ENCODE measurements at places on chromosomes 5 and 9.

DNA sequence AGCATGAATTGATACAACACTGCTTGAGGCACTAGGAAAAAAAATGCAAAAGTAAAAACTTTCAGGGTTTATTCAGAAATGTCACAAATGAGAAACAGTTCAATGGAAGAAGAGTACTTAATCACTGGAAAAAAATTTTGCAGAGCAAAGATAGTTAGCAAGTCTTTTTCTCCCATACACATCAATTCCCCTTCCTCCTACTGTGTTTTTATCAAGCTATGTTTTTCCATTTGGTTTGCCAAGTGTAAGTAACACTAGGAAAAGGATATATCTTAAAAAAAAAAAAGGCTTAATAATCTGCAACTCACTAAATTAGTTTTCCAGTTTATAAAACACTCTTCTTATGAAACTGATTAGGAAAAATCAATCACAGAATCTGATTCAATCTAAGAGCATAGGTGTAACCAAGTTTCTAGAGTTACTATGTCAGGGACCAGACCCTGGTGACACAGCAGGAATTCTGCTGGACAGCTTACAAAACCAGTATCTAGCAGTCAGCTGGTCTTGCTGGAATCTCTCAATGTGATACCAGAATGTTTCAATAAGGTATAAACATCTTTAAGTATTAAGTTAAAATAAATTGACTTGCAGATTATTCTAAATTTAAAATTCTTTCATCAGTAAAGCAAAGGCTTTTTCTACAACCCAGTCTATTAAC, 34.7 kb downstream of the RNF145 start:
- DNase-seq: no peak

GRCh38 chr9:131732061-131732526, 7.8 kb downstream of the RAPGEF1 start:
- no peak for DNase-seq

DNA sequence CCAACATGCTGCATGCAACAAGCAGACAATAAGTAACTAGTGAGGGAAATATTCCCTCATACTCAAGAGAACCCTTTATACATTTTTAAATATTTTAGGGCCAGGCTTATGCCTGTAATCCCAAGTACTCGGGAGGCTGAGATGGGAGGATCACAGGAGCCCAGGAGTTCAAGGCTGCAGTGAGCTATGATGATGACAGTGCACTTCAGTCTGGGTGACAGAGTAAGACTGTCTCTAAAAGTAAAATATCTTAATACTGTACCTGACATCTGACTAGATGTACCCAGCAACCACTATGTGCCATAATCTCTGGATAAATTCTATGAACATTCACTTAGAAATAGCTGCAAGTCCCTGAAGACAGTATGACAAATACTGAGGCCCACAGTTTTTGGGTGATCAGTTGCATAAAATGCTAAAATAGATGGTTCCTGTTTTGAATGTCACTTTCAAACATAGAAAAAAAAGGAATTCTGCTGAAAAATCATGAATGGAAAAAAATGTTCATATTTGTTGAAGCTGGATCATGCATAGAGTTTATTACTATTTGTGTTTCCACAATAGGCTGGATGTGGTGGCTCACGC, 2.0 kb upstream of the C5orf15 start:
- DNase-seq: no peak

DNA sequence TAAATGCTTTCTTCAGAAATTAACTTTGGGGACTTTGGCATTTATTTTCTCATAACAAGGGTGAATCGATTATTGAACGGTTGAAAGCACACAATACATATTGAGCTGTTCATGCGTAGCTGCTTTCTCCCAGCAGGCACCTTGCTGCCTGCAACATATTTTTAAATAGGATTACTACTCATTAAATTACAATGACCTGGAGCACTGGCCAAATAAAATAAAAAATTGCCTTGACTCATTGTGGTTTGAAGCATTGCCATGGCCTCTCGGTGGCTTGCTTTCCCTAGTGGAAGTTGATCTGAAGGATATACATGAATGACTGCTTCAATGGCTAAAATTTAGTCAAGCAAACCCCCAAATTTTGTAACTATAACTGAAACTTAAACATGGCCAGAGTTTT, 181.6 kb upstream of the NUDT12 start:
- DNase-seq: no peak

- DNase-seq: no peak
Observed at GRCh38 chr5:132277256-132277655, 16.9 kb upstream of the SLC22A4 start.

DNA sequence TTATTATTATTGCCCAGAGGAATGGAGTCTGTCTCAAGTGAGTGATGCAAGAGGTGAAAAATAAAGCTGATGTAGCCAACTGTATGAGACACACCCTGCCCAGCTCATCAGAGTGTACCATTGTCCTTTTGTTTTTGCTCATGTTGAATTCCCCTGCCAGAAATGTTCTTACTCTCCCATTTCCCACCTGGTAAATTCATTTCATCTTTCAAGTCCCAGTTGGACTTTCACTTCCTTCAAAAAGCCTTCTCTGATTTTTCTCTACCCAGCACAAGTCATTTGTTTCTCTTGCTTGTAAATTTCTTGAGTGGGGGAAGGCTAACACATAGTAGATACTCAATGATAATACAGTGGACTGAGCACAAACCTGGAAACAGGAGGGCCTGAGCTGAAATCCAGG, 394.5 kb upstream of the ZNF462 start:
- DNase-seq: no peak

- no peak for DNase-seq
Observed at GRCh38 chr5:89930591-89931392, 478.8 kb downstream of the CETN3 start.

GRCh38 chr9:6215562-6215961, at the start of gene IL33:
IL33 (plus strand) TSS chr9:6215807; CDS start chr9:6241695, 25,888 bp downstream.
- DNase-seq: no peak

DNA sequence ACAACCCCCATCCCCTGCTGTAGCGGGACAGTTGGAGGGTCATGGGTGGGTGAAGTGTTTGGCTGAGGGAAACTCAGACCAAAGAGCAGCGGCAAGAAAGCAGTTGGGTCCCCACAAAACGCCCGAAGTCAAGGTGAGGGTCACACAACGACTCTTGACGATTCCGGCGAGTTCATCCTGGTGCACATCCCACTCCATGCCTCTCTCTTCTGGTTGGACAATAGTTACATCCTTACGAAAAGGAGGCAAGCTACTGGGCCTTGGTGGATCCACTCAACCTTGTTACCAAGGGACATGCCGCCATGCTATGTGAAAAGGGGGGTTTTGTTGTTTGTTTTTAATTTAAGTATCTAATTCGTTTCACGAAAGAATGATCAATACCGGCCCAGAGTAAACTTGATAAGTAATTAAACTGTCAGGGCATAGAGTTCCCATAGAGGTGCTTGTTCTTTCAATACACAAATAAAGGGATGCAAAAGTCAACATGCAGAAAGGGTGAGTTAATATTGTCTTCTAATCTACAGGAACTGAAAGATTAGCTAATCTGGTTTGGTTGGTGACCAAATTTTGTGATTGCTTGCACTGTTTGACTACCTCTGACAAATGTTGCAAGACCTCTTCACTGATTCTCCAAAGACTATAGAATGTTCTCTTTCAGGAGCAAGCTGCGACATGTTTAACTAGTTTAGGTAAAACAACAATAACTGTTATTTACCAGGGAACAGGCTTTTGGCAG, 732 bp upstream of the SMIM15 start:
- DNase-seq: no peak

GRCh38 chr9:91491624-91492023, 68.0 kb upstream of the NFIL3 start:
- DNase-seq: no peak

GRCh38 chr5:172797771-172798191, 26.8 kb upstream of the DUSP1 start:
- no peak for DNase-seq

DNA sequence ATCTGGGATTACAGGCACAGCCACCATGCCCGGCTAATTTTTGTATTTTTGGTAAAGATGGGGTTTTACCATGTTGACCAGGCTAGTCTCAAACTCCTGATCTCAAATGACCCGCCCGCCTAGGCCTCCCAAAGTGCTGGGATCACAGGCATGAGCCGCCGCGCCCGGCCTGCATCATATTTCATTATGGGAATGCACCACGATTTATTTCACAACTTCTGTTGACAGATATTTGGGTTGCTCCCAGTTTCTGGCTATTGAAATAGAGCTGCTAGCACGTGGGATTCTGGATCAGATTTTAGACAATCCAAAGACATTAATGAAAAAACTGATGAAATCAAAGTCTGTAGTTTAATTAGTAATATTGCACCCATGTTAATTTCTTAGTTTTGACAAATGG, 48.4 kb upstream of the FUBP3 start:
- DNase-seq: no peak

DNA sequence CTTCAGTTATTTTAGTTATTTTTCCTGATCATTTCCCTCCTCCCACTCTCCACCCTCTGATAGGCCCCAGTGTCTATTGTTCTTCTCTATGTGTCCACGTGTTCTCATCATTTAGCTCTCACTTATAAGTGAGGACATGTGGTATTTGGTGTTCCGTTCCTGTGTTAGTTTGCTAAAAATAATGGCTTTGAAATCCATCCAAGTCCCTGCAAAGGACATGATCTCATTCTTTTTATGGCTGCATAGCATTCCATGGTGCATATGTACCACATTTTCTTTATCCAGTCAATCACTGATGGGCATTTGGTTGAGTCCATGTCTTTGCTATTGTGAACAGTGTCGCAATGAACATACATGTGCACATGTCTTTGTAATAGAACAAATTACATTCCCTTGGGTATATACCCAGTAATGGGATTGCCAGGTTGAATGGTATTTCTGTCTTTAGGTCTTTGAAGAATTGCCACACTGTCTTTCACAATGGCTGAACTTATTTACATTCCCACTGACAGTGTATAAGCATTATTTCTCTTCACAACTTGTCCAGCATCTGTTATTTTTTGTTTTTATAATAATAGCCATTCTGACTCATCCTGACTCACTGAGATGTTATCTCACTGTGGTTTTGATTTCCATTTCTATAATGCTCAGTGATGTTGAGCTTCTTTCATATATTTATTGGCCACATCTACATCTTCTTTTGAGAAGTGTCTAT, 17.2 kb upstream of the DIRAS2 start:
- no peak for DNase-seq

DNA sequence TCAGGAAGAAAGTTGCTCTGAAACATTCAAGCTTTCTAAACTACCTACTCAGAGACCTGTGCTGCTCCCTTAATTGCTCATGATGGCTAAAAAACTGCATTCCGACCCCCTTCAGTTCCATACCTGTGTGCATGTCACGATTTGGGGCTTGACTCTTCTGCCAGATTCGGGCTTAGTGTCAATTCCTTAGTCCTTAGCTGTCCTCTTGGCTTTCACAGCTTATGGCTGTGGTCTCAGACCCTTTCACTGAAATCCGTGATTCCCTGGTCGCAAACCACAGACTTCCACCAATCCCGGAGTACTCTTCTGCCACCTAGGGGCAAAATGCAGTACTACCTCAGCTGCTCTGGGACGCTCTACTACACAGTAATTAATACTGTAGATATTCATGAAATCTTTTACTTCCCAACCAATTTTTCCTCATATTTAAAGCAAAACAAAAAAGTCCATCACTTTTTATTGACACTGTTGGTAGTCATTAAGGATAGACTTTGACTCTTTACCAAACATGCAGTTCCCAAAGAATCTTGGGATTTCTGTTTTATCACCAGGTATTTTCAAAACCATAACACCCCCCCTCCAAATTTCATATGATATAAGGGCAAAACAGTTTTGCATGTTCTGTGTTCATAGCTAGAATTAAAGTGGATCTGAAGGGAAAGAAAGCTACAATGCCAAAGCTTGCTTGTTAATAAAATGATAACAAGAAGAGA, 617.4 kb downstream of the SLCO4C1 start:
- DNase-seq: no peak

- DNase-seq: no peak
Observed at GRCh38 chr9:96559339-96559943, 60.2 kb downstream of the CDC14B start.

DNA sequence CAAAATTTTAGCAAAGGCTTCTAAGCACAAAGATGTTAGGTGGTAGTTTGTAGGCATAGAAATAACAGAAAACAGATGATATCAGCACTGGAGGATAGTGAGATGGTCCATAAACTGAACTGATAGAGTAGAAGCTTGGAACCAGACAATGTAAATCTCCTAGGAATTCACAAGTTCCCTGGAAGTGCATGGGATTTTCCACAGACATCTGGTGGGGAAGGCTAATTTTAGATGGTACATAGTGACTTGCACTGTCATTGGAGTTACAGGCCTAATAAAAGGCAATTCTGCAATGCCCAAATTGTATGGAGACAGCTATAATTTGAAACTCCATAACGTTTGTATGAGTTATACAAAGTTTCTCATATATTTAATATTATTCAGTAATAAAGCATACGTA, 653.0 kb upstream of the MEF2C start:
- DNase-seq: no peak

GRCh38 chr9:91421971-91422757, 1.5 kb downstream of the NFIL3 start:
- DNase-seq: no peak

DNA sequence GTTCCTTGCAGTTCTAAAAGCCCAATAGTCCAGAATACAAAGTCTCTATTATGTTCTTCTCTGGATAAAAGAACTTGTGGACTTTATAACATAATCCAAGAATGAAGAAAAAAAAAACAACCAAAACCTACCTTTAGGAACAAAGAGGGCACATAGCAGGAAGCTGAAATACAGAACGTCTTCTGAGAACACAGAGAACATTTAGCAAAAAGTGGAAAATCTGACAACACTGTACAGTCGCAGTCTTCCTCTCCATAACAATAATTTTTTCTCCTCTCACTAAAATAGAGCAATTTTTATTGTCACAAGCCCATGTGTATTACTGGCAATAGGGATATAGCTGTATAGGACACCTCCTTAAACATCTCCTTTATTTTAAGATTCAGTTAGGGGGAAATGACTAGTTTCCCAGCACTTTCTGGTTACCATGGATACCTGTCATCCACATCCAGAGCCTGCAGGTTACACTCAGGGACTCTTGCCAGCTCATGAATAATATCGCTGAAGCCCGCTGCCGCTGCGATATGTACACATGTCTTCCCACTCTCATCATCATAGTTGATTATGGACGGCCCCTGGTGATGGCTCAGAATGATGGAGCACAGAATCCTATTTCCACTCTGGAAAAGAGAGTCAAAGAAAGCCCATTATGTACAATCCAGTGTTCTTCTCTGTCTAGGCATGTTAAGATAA, 106.5 kb downstream of the ANKRD55 start:
- DNase-seq: no peak

DNA sequence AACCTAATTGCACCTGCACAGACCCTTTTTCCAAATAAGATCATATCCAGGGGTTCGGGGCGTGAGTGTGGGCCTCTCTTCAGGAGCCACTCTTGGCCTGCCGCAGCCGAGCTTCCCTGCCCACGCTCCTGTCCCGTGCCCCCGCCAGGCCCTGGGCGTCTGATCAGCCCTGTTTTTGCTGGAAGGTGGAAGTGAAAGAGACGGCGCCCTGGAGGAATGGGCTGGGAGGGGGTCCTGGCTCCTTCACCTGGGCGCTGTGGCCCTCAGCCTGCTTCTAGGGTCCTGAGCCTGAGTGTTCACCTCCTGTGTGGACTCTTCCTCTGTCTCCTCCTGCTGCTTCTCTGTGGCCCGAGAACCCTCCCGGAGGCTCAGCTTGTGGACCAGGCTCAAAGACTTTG, 11.2 kb upstream of the COL5A1 start:
- DNase-seq: no peak
